ENCODE measurements at places on chromosomes 12 and 14.

- no peak for DNase-seq
These were observed 87.2 kb downstream of the ZFC3H1 start for GRCh38 chr12:71576496-71576895.

GRCh38 chr12:31265722-31266121, 60.2 kb downstream of the SINHCAF start:
- DNase-seq = no peak

DNA sequence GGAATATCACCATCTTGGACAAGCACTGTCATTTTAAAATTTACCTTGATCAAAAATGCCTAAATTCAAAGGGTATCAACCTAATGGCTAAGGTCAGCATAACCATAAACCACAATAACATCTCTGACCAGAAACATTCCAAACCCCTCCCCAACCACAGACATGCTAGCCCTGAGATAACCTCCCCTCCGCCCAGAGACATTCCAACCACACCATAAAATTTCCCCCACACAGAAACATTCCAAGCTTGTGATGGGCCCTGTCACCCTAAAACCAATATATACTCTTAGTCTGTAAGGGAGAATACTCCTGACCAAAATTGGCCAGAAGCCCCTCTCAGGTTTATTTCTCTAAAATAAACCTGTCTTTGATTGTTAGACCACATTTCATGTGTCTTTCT, 17.7 kb downstream of the EPYC start:
- no peak for DNase-seq

DNA sequence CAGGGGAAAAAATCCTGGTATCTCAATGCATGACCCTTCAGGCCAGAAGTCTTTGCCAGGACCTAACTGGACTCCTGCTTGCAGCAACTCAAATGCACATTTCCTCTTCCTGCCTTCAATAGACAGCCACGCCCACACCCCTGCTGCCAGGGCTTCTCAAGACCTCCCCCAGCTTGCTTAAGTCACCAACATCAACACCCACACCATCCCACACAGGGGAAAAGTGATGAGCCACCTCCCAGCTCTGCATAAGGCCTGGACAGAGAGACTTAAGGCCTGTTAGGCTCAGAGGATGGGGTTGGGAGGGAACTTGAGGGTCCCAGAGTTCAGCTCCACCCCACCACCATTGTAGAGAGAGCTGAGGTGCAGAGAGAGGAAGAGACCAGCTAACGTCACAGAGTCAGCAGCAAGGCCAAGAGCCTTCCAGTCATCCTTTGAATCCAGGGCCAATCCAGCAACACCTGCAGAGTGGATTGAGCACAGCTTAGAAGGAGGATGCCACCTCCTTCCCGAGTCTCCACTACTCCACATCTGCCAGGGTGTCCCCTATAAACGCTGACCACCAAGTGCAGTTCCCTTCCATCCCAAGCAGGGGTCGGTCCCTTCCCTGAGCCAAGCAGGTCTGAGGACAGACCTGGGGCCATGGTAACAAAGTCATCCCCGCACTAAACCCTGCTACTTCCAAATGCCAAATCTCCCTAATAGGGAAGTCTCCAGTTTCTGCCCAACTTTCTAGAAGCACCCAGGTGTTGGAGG, 50.0 kb downstream of the KDM2B start:
- DNase-seq = peak; percentile 25

DNA sequence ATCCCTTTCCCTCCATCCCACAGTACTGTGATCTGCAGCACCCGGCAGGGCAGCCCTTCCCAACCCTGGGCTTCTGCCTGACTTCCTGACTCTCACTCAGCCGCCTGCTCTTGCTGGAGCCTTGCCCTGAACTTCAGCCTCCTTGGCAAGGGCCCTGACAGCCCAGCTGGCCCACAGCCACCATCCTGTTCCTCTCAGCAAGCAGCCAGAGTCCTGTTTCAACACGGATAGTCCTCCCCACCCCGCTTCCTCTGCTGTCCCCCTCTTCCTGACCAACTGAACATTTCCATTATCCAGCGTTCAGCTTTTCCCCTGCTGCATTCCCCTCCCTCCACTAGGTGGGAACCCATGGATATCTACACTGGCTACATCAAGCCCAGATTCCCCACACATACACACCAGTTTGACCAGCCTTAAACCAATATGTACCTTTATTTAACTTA, 74.0 kb upstream of the MDM1 start:
- no peak for DNase-seq

DNA sequence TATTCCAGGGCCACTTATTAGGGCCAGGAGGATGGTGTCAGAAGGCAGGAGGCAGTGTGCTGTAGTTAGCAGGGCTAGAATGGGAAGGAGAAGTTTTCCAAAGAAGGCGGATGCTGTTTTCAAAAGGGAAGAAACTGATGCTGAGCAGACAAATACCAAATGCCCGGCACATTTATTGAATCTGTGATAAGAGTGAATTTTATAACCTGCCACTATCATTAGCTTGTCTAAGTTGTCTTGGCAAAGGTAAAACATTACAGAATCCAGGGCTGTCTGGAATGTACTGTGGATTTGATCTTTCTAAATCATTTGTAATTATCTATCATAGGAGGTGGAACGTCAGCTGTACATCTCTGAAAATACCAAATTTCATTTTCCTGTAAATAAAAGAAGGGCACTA, 40.8 kb downstream of the NDUFA12 start:
- DNase-seq = no peak

- DNase-seq = no peak
These were observed 1.6 kb downstream of the PABPN1 start for GRCh38 chr14:23322568-23323517.

- DNase-seq = no peak
These were observed 34.7 kb upstream of the ADAMTS20 start for GRCh38 chr12:43586646-43587245.

DNA sequence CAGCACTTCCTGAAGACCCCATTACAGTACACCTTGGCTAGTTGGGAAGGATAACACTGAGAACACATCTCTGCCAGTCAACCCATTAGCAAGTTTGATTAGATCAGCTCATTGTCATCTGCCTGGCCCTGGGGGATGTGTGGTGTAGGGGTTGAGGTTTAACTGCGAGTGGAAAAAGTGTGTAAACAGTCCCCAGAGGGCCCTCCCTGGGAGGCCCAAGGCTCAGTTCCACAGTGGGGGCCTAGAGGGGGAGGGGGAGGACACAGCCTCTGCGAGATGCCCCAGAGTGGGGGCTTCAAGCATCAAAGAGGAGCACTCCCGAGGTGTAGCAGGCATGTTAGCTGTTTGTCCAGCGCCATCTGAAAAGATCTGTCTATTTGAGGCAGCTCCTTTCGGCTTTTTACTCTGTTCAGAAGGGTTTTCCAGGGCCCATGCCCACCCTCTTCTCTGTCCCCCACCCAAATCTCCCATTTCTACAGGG, 344 bp downstream of the LPAR5 start:
- DNase-seq = no peak

- no peak for DNase-seq
These were observed 3.5 kb downstream of the OTX2 start for GRCh38 chr14:56806760-56807159.

DNA sequence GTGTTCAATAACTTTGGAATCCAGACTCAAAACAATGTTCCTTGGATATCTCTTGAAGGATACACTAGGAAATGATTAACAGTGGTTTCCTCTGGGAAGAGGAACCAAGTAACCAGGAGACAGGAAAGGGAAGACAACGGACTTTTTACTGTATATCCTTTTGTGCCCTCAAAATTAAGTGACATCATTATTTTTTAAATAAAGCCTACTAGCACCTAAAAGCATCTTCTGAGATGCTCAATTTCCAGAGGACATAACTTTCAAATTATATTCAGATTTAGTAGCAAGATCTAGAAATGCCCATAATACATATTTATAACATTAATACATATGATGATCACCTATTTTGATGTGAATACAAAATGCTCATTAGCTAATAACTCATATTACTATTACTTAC, 6.5 kb downstream of the HECTD1 start:
- DNase-seq = no peak

DNA sequence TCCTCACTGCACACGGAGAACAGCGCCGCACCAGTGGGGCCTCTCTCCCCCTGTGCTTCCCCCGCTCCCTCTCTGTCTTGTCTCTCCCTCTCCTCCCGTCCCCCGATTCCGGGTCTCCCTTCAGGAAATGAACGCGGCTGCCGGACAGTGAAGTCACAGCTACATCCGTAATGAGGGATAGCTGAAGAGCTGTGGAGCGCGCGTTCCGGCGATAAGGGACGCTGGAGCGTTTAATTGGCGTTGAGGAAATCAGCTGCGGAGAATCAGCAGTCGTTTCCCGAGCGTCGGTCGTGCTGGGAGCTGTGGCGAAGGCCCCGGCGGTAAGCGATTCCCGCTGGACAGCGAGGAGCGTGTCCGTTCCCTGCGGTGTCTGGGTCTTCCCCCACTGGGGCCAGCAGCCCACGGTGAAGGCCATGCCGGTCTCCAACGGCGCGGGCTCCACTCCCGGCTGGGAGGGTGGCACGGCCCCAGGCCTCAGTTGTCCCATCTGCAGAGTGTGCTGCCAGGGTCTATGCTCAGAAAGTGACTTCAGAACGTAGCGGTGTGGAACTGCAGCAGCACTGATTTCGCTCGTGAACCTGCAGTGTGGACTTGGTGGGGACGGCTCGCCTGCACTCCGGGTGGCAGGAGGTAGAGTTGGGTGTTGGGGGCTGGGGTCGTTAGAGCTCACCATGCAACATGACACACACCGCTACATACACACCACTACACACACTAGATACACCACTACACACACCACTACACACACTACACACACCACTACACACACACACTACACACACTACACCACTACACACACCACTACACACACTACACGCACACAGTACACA, 10.9 kb downstream of the NOC4L start:
- DNase-seq = no peak

- DNase-seq = no peak
These were observed 20.6 kb downstream of the GNG2 start for GRCh38 chr14:51880835-51881580.

DNA sequence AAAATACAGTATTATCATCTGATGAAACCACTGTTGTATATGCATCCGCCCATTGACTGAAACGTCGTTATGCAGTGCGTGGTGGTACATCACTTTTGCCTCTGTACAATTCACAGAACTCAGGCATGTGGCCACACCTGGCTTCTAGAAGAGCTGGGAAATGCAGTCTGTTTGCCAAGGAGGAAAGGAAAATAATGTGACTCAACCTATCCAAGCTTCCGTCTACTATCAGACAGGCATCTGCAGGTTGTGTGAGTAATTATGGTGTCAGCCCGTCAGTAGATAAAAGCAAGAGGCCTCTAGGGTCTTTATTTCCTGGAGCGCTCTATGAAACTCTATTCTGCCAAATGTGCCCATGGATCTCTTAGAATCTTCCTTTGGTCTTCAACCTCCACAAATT, 111.6 kb downstream of the BBS10 start:
- DNase-seq = no peak

DNA sequence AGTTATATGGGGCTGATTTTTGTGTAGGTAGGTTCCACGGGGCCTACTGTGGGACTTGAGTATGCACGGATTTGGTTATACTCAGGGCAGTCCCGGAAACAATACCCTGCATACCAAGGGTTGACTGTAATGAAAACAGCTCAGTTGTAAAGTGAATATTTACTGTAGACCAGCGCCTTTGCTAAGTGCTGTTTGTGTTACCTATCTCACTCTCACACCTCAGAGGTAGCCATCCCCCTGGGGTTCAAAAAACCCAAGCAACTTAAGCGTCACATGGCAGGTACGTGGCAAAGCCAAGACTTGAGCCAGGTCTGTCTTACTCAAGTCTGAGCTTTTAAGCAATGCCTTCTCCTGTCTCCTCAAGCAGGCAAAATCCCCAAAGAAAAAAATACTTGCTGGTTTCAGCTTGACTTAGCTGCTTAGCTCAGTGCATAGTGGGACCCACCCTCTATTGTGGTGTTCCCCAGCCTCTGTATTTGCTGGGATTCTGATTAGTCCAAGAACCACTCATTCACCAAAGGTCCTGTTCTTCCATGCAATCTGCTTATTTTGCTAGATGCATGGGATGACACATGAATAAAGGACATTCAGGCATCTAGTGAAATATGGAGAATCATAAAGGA, 34.2 kb upstream of the STRN3 start:
- no peak for DNase-seq

DNA sequence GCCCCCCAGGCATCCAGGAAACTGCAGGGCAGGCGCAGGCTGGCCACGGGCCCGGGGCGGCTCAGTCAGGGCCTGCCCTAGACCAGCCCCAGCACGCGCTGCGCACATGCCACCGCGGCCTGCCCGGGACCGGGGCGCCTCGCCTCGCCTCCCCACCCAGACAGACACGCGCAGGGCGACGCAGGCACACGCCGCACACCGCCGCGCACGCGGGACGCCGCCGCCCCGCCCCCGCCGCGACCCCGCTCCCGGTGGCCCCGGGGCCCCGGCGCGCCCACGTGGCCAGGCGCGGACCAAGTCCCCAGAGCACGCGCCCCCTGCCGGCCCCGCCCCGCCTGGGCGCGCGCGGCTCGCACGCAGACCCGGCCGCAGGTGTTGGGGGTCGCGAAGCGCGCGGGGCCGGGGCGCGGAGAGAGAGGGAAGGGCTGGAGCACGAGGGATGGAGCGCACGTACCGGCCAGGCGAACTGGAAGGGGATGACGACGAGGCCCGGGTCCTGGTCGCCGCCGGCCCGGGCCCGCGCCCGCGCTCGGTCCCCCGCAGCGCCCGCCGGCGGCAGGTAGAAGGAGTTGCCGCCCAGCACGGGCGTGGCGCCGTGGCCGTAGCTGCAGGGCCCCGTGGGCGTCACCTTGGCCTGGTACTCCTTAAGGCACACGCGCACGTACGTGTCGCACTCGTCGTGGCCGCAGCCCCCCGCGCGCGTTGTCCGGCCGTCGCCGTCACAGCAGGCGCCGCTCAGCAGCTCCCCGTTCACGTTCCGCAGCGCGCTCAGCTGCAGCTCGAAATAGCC, 1.1 kb downstream of the JAG2 start:
- no peak for DNase-seq

GRCh38 chr14:74456684-74457564, 30.9 kb upstream of the SYNDIG1L start:
- no peak for DNase-seq

DNA sequence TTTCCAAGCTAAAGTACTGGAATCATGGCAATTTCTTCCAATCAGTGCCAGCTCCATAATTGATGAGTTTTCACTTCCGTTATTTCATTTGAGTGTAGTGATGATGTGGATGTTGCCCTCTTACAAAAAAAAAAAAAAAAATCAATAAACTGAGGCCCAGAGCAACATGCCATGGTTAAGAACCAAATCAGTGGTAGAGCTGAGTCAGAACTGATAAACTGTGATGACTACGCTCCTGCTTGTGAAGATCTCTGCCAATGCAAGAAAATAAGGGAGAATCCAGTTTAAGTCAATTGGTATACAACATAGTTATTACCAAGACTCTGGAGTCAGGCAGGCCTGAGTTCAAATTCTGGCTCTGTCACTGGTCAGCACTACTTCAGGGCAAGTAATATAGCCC, 102.7 kb downstream of the GPR135 start:
- no peak for DNase-seq

DNA sequence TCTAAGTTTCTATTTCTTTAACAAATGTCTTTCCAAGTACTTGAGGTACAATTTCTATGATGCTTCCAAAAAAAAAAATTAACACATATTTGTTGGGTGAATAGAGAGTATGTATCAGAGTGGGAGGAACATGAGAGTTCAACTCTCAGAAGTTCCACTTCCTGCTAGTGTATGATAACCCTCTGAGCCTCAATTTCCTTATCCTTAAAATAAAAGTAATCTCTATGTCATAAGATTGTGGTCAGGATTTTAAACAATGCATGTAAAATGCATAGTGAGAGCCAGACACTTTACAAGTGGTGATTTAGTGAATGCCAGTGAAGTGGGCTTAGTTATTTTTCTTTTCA, 270.3 kb upstream of the AMIGO2 start:
- DNase-seq = no peak

GRCh38 chr12:86683568-86684304, 427.5 kb upstream of the MGAT4C start:
- DNase-seq = peak; percentile 5

Measured in amniotic stem cell (primary cell).